ENCODE measurements at places on chromosomes 5 and 9.

- DNase-seq: no peak
Measured at GRCh38 chr5:135539430-135540005, 3.8 kb upstream of the NEUROG1 start.

DNA sequence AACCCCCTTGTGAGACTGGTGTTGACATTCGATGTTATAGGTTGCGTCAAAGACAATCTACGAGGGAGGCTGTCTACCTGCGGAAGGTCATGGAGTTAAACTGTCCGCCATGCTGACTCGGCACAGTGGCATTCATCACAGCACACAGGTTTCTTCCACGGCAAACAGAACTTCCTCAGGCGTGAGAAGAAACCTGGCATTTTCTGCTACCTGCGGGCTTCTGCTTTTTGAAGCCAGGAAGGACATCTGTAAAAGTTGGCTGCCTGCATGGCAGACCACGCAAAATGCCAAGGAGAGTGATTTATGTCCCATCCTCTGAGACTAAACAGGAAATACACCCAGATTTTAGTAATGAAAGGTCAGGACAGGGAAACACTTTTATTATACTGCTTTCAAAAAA is 809.8 kb upstream of the NUDT12 start:
- DNase-seq: no peak

GRCh38 chr5:123528065-123528464 is 16.1 kb downstream of the CSNK1G3 start:
- no peak for DNase-seq

GRCh38 chr9:37965116-37965515 is 61.2 kb upstream of the SLC25A51 start:
- DNase-seq: no peak

DNA sequence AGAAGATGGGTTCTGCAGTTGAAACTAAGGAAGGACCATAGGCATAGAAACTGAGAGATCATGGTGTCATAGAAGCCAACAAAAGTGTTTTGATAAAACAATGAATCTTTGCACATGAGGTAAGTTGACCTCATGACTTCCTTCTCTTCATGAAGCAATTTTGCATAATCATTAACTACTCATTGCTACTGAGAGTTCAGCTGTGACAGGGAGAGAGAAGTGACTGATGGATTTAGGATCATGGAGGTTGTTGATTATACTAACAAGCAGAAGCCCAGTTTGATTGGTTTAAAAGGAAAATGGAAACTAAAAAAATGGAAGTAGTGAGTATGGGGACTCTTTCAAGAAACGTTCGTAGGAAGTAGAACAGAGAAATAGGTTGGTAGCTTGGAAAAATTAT is 51.2 kb downstream of the PARP8 start:
- no peak for DNase-seq

GRCh38 chr9:118674942-118675341 is 694.3 kb downstream of the BRINP1 start:
- no peak for DNase-seq

GRCh38 chr9:114969269-114969668 is 38.9 kb upstream of the TNFSF8 start:
- no peak for DNase-seq

- no peak for DNase-seq
Measured at GRCh38 chr5:138502121-138502520, 36.8 kb downstream of the EGR1 start.
